ENCODE measurements at places on chromosomes 2 and 18.

GRCh38 chr18:75831960-75832359, 404.5 kb upstream of the SMIM21 start:
- DNase-seq = no peak

- DNase-seq = no peak
Observed at GRCh38 chr2:150983314-150983897, 278.3 kb downstream of the RBM43 start.

GRCh38 chr2:38037325-38037724, 38.6 kb downstream of the CYP1B1 start:
- DNase-seq = no peak

GRCh38 chr2:58357521-58357920, 116.4 kb upstream of the FANCL start:
- no peak for DNase-seq

DNA sequence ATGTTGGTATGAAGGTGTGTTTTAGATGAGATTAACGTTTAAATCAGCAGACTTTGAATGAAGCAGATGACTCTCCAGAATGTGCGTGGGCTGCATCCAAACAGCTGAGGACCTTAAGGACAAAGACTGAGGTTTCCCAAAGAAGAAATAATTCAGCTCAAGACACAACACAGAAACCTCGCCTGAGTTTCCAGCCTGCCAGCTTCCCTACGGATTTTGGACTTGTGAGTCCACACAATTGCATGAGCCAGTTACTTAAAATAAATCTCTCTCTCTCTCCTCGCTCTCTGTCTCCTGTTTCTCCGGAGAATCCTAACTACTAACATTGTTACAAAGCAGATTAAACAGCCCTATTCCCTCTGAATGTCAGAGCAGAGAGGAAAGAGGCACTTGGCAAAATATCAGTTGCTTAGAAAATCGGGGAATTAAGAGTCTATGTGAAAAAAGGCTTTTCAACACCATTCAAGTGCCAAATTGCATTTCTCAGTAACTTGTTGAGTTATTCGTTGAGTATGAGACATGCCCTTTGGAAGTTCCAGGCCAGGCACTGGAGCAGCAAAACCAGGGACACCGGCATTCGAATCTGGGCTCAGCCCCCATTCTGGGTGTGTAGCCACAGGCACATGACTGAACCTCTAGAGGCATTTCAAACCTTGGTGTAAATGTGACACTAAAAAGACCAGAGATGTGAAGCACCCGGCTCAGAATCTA, 174.6 kb upstream of the PID1 start:
- DNase-seq = peak; percentile 7

DNA sequence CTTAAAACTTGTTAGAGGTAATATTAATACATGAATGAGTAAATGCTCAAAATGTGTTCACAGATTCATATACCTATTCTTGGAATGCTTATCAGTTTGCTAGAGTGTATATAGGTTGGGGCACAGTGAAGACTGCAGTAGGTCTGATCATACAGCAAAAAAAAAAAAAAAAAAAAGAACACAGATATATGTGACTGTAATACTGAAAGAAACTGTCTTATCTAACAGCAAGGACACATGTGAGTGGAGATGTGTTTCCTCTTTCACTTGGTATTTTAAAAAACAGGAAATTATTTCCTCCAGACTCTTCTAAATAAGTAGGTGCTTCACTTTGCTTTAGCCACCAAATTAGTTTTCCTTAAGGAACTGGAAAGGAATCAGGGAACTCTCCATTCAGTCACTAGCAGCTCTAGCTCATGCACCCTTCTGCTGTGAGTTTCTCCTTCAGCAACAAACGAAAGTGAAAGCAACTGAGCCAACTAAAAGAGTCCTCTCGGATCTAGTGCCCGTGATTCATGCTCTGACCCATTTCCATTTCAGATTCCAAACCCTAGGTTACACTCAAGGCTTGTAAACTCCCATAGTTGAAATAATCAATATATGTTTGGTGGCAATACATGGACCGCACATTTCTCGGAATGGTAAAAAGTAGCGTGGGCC, 98.5 kb downstream of the DSEL start:
- no peak for DNase-seq

DNA sequence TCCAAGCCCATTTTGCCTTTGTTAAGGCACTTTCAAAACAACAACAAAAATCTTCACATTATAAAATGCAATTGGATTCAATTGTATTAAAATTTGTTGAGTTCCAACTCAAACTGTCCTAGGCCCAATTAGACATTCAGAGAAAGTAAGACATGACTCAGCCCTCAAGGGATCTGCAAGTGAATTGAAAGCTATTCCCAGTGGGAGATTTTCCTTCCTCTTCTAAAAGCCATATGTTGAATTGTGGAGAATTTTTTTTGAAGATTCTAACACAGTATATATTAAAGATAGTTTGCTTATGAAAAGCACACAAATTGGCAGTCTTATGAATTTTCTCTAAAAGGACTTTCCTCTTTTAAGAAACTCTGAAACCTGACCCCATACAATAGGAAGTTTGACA, 268.0 kb upstream of the PARD3B start:
- no peak for DNase-seq

DNA sequence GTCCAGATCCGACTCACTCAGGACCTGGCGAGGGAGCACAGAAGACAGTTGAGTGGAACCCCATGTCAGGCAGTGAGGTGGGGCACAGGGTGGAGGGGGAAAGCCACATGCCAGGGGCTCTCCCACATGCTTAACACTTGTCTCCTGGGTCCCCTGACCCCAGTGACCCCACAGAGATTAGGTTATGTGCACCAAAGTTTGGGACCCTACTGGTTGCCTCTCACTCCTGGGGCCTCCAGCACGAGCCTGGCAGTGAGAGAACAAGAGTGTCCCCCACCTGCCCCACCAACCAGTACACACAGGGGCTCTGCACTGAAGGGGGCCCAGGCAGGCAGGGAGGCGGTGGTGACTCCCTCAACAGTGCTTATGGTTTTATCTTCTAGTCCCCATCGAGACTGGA, 58.3 kb downstream of the CIB4 start:
- DNase-seq = no peak

DNA sequence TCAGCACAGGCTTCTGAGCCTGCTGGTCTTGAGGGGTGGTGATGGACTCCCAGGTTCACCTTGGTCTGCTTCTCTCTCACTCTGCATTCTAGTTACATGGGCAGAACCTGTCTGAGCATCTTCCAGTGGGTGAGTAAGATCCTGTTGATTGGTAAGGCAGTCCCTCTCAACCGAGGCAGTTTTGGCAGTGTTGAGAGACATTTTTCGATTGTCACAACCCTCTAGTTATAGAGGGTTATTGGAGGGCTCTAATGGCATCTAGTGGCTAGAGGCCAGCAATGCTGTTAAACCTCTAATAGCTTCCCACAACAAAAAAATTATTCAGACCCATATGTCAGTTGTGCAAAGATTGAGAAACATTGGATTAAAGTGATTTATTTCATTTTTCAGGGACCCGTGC, 9.3 kb upstream of the MGAT5 start:
- DNase-seq = no peak

- no peak for DNase-seq
Observed at GRCh38 chr2:1617425-1618021, 126.8 kb downstream of the PXDN start.

DNA sequence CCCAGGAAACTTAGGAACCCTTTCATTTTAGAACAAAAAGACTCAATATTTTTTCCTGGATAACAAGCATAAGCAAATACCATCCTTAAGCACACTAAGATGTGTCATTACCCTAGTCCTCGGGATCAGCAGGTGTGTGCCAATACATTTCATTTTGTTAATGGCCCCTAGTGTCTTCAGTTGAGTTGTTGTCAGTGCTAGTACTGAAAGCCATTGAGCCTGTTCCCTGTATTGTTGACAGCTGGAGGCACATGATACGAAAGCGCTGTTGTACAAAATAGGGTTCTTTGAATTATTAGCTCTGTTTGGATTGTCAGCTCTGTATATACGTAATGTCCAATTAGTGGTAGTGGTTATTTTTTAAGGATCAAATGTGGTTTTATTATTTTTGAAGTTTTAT, 29.5 kb downstream of the VAPA start:
- DNase-seq = no peak

DNA sequence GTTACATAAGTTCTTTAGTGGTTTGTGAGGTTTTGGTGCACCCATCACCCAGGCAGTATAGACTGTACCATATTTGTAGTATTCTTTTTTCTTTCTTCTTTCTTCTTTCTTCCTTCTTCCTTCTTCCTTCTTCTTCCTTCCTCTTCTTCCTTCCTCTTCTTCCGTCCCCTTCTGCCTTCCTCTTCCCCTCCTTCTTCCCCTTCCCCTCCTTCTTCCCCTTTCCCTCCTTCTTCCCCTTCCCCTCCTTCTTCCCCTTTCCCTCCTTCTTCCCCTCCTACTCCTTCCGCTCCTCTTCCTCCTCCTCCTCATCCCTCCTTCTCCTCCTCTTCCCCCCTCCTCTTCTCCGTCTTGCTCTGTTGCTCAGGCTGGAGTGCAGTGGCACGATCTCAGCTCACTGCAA, 41.6 kb downstream of the CAB39 start:
- no peak for DNase-seq

DNA sequence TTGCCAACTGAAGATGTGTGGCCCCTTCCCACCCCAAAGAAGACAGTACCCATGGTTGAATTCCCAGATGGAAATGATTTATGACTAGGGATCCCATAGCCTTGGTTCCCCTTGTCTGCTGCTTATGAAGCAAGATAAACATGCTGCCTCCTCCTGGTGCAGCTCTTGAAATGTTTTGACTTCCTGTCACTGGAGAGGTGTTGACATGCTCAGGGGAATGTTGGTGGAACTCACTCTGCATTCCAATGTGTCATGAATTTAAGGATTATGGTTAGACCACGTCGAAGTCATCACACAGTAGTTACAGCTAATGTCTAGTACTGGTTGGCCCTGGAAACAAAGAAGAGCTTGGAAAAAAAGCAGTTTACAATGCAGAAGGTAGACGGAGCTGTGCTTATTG, 69.0 kb upstream of the FAM110C start:
- DNase-seq = no peak

DNA sequence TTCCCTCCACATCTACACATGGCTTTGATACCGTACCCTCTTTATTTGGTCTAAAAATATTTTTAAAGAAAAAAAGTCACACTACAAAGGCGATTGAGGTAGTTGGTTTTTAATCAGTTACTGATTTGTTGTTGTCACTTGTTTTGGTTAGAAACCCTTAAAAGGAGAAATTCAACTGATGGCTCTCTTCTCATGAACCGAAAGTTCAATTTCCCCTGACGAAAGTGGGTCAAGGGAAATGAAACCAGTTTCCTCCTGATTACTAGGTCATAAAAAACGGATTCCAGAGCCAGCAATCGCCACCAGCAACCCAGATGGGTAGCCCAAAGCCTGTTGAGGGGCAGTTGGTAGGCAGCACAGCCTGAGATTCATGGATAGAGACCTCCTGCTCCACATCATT, 63.2 kb downstream of the DLGAP1 start:
- no peak for DNase-seq

DNA sequence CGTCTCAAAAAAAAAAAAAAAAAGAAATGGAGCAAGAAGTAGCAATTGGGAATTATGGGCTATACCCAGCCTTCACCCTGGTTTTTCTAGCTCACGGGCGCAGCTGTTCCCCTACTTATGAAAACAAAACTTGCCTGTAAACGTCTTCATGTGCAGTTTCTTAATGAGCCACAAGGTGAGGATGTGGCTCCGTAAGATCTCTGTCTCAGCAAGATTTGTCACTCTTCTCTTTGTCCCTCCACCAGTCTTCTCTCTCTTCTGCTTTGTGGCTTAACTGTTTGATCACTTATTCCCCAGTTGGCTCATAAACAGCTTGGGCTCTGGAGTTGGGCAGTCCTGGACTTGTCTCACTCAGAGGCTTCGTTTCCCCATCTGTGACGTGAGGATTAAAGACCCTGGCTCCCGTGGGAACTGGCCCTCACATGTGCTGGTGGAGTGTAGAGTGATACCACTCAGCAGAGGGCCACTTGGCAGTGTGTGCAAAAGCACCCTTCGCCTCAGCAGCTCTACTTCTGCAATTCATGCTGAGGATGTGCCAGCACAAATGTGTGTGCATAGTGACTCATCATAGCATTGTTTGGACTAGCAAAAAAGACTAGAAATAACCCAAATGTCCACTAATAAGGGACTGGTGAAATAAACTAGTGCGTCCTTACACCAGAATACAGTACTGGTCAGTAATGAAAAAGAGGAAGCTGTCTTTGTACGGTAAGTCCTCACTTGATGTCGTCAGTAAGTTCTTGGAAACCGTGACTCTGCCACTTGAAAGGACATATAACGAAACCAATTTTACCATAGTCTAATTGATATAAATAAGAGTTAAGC, 8.7 kb downstream of the CEP68 start:
- DNase-seq = no peak

GRCh38 chr18:49640741-49641140, 78.9 kb downstream of the LIPG start:
- DNase-seq = no peak

GRCh38 chr18:61785588-61785987, 107.2 kb downstream of the RNF152 start:
- no peak for DNase-seq

- DNase-seq = no peak
Observed at GRCh38 chr18:79611040-79611681, 68.4 kb upstream of the CTDP1 start.

- DNase-seq = no peak
Observed at GRCh38 chr2:25304826-25305596, 36.7 kb downstream of the DNMT3A start.

- DNase-seq = no peak
Observed at GRCh38 chr2:39466311-39466710, 29.2 kb upstream of the MAP4K3 start.

- DNase-seq = no peak
Observed at GRCh38 chr18:49569724-49570123, 7.9 kb downstream of the LIPG start.

DNA sequence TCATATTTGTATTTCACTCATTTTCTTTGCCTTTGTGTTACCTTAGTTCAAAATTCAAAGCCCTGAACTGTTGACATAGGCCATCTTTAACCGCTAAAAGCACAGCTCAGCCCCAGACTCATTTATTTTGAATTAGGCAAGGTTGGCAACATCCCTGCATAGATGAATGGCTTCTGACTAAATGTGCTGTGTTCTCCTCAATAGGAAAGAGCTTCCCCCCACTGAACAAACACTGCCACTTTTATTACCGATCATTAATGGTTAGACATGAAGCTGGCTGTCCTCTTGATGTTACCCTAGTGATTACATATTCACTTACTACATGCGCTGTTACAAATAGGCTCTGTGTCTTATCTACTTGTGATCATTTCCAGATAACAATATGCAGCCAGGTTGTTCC, 170.7 kb downstream of the ADCYAP1 start:
- DNase-seq = no peak

All from cerebellum (tissue), 4 donors.